ENCODE measurements at places on chromosomes 13 and 19.

DNA sequence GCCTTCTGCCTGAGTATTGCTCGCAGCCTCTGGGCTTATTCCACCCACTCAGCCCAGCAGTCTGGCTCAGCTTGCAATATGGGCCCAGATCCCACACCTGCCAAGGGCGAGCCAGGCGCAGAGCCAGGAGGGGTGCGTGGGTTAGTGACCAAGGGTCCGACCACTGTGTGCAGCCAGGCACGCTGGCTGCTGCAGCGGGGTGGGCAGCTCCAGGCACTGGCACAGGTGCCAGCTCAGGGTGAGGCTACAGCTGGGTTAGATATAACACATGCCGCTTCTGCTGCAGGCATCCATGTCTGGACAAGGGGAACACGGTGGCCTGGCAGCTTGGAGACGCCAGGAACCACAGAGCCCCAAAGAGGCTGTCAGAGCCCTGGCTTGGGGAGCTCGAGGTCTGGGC lies 12.6 kb upstream of the URAD start:
- no peak for DNase-seq

DNA sequence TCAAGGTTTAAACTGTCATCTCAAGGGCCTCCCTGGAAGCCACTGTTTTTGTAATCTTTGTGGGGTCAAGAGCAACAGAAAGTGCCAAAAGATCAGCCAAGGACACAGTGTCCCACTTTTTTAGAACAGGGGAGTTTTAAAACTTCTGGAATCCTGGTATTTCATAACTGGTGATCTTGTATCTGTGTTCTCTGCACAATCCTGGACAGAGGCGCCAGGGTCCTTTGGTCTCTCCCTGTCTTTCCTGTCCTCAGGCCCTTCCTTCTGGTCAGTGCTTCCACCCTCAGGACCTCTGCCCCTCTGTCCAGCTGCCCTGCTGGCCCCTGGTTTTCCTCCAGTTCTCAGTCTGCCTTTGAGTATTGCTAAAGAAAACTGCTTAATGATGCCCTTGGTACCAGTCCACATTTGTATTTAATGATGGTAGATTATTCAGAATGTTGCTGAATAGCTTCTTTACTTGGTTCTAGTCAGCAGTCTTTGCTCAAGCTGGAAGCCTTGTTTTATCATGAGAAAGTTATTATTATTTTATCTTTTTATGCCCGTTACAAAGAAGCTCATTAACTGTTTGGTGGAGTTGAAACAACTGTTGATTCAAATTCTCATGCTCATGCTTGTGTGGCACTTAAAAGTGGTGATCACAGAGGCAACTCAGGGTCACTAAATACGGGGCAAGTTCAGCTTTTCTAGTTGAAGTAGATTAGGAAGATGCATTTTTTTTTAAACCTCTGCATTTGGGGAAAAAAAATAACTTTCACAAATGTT lies 47.5 kb downstream of the WASF3 start:
- DNase-seq: no peak

DNA sequence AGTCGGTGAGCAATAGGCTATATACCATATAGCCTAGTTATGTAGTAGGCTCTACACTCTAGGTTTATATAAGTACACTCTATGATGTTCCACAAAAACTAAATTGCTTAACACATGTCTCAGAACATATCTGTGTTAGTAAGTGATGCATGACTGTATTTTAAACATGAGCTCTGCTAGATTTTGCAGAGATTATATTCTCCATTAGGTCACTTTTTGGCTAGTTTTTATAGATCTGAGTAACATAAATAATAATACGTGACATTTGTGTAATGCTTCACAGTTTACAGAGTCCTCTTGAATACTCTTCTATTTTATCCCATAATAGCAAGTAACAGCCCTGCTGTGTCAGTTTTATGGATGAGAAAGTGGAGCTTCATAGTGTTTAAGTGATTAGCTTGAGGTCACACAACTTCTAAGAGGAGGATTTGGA lies 47.8 kb downstream of the NDFIP2 start:
- no peak for DNase-seq

DNA sequence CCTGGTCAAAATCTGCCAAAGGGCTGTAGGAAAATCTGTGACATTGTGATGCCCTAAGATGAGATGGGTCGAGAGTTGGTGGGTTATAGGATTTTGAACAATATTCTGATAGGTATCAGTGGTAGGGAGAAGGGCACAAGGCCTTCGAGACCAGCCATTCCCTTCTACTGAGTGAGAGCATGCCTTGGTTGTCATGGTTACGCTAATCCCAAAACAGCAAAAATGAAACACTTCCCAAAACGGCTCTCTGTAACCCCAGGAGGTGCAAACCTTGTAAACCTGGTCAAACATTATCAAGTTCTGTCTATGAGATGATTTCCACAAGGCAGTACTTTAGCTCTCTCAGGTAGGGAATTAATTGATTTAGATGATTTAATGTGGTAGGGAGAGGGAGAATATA lies 158.7 kb upstream of the RNF113B start:
- DNase-seq: no peak

DNA sequence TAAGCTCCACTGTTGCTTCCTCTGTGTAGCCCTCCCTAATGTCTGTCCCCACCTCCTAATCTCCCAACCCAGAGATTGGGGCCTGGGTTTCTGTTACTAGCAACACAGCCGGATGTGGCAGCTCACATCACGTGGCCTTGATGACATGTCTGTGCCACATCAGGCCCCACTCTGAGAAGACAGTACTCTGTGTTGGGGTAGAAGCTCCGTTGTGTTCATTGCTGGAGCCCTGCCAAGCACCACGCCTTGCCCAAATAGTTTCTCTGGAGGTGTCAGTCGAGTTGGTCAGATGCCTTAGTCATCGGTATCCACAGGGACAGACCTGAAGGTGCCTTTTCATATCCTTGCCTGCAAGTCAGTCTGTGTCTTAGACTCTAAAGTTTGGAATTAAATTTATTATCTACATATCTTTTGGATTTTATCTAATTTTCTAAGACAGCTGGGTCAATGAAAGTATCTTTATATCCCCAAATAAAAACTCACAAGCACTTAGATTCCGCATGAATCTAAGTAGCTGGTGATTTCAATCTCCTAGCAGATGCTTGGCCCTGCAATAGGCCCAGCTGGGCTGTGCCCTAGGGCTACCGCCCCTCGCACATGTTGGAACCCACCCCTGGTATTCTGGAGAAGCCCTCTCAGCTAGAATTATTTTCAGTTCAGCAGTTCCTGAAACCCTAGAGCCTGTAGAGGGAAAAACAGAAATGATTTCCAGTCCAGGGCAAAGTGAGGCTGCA lies 204.0 kb upstream of the TSHZ3 start:
- no peak for DNase-seq

DNA sequence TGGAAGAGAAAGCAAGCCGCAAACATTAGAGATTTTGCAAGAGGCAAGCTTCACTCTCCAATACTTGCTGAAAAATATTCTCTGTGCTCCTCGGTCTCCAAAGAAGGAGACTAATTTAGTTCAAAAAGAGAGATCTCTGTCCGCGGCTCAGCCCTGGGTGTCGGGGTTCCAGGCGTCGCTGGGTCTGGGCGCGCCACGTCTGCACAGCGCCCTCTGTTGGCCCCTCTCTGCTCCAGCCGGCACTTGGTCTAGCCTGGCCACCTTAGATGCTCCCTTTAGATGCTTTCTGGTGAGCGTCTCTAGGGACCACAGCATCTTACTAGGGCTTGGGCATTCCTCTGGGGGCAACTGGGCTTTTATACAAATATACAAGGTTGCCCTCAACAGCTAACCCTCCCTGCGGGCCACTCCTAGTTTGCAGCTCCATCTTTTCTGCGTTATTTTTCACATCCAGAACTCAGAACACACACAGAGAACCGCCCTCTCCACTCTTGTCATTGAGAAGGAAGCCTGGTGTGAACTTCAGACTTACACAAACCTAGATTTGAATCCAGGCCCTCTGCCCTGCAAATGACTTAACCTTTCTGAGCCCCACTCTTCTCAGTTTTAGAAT lies 78.3 kb downstream of the CYSLTR2 start:
- DNase-seq: no peak

GRCh38 chr13:51047434-51048165 lies 63.5 kb downstream of the C13orf42 start:
- DNase-seq: no peak

- DNase-seq: no peak
These were observed 89.1 kb upstream of the VSTM2B start for GRCh38 chr19:29436591-29437103.

- DNase-seq: no peak
These were observed 1.6 kb downstream of the SLC46A3 start for GRCh38 chr13:28717170-28717569.

GRCh38 chr13:74015137-74015536 lies 119.1 kb downstream of the KLF12 start:
- no peak for DNase-seq

DNA sequence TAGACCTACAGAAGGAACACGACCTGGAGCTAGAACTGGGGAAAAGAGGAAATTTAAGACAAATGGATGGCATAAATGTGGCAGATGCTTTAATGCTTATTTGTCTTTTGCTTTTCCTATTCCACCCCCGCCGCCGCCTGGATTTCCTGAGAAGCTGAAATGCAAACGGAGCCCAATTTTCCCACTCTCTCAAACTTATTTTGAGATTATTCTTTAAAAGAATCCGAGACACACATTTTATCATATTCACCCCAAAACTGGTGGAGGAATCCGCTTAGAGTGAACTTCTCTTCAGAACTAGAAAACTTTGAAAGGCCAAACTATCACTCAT lies 5.8 kb downstream of the POU4F1 start:
- DNase-seq: no peak

GRCh38 chr19:1223018-1223855 lies 14.6 kb downstream of the CBARP start:
- DNase-seq: no peak

- DNase-seq: no peak
These were observed 884.2 kb downstream of the PCDH9 start for GRCh38 chr13:66345971-66346370.
